ENCODE measurements at places on chromosomes 12 and 14.

- no peak for DNase-seq
These were observed 122.3 kb downstream of the PTPRR start for GRCh38 chr12:70798016-70798783.

- no peak for DNase-seq
These were observed 197.7 kb downstream of the CPNE8 start for GRCh38 chr12:38707648-38708047.

GRCh38 chr14:91985008-91985407 is 37.5 kb upstream of the FBLN5 start:
- no peak for DNase-seq

DNA sequence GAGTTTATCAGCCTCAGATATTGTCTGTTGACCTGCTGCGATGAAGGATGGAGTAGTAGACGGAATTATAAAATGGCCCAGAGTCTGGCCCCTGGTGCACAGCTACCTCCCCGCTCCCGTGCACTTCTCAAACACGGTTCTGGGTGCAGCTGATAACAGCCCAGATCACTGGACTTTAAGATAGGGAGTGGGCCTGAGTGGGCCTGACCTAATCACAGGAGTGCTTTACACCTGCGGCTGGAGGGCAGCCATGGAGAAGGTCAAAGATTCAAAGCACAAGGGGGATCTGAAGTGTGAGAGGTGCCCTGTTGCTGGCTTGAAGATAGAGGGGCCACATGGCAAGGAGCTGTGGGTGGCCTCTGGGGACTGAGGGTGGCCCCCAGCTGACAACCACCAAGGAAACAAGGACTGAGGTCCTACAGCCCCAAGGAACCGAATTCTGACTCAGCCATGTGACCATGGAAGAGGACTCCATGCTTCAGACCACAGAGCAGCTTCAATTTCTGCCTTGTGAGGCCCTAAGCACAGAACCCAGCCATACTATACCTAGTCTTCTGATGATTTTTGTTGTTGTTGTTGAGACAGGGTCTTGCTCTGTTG is 113.4 kb downstream of the ZNF664 start:
- no peak for DNase-seq

DNA sequence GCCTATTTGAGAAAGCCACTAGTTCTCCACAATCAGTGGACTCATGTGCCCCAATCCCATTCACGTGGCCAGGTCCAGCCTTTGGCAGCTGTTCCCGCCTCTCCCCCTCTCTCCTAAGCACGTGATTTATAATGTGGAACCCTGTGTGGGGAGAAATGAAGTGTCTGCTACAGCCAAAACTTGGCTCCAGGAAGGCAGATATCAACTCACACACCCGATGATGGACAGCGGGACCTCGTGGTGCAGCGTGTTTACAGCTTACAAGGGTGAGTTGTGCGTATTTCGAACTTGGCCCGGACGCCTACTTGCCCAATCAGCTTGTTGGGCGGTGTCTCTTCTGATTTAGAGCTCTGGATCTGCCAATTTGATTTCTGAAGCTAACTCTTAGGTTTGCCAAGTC is 38.1 kb upstream of the FAM181A start:
- DNase-seq = no peak

DNA sequence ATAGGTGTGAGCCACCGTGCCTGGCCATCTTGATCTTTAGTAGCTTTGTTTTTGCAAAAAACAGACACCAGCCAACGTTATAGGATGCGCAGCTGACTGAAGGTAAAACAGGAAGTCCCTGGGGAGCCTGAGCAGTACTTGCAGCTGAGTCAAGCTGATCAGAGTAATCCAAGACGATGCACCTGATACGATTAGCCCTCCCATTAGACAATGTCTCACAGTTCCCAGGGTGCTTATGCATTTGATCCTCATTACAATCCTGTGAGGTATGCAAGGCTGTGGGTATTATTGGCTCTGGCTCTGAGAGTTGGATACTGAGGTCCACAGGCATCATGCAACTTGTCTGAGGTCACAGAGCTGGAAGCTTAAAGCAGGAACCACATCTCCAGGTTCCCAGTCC is 8.1 kb downstream of the KRT18 start:
- DNase-seq = no peak

DNA sequence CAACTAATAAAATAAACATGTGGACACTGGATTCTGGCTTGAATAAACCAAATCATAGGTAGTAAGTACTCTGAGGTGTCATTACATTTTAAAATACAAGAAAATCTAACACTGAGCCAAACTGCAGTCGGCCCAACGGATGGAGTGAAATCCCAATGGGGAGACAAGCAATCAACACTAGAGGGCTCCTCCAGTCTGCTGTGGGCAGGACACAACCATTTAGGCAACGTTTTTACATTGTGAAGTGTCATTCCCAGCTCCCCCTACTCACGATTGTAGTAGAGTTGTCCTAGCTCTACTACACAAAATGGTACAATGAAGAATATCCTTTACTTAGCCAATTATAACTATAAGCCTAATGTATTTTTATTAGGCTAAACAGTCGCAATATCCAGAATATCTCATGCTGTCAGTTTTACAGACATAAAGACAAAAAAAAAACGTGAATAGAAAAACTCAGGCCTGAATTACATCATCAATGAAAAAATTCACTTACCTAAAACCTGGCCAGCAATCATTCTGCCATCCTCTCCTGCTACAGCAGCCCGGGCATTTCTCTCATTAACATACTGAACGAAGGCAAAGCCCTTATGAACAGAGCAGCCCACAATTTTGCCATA is 35.7 kb downstream of the HNRNPC start:
- DNase-seq = no peak

DNA sequence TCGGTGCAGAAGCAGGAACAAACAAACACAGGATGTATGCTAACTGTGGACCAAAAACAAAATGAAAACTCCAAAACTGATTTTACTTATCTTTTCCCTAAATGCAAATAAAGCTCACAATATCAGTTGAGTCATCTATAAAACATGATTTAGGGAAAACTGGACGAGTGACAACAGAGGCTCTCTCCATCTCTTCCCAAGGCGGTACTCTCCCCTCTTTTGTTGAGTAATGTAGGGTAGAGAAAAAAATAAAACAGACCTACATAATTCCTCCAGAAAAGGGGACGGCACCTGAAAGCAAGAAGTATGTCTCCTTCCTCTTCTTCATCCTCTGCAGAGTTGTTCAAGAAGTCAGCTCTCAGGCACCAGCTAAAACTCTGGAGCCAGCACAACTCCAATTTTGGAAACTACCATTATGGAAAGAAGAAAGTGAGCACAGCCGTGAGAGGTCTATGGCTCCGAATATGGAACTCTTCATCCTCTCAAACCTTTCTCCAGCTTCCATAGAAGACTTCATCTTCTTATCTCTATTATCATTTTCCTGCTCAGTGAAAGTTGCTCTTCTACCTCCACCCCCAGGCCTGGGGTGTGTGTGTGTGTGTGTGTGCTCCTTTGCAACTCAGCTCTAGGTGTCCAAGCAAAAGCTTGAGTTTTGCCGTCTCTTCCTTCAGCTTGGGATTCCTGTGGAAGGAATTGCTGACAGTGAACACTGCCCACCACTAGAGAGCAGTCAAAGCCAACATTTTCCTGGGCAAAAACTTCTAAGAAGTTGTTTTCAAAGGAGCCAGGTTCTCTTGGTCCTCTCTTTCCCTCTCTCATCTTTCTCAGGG is 155.4 kb downstream of the DIO2 start:
- DNase-seq = peak; percentile 61

- no peak for DNase-seq
These were observed 11.6 kb downstream of the RMST start for GRCh38 chr12:97474161-97474560.

GRCh38 chr14:104322531-104323366 is 184.4 kb downstream of the KIF26A start:
- peak; percentile 24 for DNase-seq

DNA sequence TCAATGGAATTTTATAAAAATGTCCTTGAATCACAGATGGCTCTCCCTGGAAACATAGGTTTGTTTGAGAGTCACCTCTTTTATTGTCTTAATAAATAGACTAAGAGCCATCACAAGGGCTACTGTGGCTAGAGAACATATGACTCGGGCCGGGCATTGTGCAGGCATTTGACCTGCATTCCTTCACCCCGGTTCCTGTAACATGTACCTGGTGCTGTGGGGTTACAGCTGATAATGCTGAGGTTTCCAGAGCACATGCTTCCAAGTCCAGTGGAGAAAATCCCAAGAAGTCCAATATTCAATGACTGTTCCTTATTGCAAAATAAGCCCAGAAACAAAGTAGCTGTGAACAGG is 1.0 kb upstream of the ACACB start:
- DNase-seq = no peak

- DNase-seq = no peak
These were observed 80.5 kb upstream of the GARIN6 start for GRCh38 chr12:99567072-99567471.

GRCh38 chr12:1581973-1582708 is 12.2 kb downstream of the FBXL14 start:
- no peak for DNase-seq

GRCh38 chr12:103241184-103241583 is 254.6 kb downstream of the C12orf42 start:
- no peak for DNase-seq

DNA sequence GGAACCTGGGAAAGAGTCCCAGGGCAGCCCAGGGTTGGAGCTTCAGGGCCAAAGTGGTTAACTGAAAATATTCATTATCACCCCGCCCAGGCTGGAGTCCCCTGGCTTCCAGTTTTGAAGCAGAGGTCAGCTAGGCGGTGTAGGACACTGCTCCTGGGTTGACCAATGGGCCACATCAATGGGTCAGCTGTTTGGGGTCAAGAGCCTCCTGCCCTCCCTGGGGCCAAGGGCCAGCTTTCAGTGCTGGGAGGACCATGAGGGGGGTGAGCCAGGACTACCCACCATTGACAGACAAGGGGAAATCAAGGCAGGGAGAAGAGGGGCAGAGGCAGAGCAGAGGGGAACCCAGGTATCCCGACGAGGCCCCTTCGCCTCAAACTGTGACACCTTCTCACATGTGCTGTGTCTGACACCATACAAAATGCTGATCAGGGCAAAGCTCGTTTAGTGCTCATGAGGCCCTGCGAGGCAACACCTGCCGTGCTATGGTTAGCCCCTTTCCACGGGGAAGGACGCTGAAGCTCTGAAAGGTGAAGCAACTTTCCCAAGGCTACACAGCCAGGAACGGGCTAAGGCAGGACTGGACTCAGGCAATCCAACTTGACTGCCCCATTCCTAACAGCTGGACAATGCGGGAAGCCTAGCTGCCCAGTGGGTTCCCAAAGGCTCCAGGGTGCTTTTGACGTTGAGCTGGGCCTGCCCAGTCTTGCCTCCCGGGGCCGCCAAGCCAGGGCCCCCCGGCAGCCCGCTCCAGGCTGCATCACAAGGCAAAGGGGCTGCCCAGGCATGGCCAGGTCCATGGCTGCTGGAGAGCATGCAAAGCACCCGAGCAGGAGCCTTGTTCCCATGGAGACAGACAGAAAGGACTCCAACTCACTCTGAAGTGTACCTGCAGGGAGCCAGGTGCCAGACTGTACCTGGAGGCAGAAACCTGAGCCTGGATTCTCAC is 2.0 kb downstream of the SYNE3 start:
- DNase-seq = no peak
